ENCODE measurements at places on chromosomes 4 and X. TPM values are rescaled to one million over a fixed set of nuclear protein-coding genes. Genes with fewer than 3 reads are reported as not detected.

DNA sequence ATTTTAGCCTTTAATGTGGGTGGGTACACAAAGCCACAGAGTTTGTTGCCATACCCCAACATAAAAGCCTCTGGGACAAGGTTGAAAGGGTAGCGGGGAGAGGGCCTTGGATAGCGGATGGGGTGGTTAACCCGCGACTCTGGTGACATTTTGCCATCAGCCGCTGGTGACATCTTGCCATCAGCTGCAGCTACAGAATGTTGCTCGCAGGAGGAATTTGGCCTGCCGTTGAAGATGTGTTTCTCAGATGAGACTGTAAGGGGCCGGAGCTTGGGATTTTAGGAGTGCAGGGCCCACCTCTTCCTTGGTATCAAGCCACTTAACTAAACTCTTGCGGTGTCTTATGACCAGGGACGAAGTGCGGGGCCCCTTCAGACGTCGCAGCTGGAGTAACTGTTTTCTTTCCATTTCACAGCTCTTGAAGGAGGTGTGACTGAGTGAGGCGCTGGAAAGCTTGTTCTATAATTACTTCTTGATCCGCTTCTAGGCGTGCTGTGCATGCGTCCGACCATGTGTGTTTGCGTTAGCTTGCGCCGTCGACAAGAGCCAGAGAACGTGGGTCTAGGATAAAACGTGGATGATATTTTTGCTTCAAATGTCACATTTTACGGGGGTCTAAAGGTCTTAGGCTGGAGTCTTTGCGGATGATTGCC lies 820 bp upstream of the RASL11B start:
- no peak for DNase-seq

COL4A6 gene
- not detected for total RNA-seq

GLUD2 gene
- 0.10 TPM for total RNA-seq

DNA sequence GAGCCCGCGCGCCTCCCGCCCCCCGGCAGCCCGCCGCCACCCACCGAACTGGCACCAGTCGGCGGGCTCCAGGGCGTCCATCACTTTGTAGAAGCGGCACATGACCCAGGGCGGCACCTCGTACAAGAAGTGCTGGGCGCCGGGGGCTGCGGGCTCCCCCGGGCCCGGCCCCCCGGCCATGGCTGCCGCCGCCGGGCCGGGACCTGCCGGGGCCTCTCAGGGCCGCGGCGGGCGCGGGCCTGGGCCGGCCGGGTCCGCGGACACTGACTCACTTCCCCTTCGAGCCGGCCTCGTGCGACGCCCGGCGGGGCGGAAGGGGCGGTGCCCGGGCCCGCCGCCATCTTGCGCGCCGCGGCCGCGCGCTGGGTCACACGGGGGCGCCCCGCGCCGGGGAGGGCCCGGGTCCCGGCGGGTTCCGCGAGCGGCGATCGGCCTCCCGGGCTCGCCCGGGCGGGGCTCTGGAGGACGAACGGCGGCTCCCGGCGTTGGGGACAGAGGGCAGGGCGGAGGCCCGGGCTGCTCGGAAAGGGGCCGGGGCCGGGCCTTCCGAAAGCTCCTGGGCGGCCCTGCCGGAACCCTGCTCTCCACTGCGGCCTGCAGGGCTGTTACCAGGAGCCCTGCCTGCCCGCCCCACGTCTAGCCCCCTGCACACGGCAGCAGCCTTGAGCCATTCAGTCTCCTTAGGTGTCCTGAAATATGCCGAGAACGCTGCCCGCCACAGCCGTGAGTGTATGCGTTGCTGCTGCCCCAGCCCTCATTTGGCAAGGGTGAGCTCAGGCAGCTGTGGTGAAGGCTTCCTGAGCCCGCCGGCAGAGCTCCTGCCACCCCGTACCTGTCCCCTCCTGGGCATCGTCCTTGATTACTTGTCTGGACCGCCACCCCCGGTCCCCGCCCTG lies at the start of gene IRAK1:
TSS of gene IRAK1 (minus strand) at position 270 of the 896 bp plus-strand sequence. CDS start at position 180, 90 bp downstream.
- peak; percentile 42 for DNase-seq

DNA sequence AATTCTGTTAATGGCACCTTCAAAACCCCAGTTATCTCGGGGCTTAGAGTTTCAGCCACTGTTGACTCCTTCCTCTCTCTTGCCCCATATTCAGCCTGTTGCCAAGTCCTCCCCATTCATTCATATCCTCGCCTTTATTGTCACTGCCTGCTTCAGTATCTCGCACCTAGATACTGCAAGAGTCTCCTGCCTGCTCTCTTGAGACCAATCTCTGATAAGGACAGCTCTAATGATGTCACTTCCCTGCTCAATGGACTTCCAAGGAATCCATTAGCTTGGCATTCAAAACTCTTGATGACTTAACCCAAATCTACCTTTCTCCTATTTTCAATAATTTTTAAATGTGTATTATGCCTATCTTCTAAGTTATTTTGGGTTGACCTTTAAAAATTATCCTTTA lies 1.1 kb upstream of the UBE2A start:
- no peak for DNase-seq

- DNase-seq: no peak
Observed at GRCh38 chr4:72351521-72351920, 217.5 kb downstream of the ADAMTS3 start.

PDE5A gene
- not detected for total RNA-seq
